ENCODE measurements at places on chromosomes 4 and X.

- DNase-seq = peak; percentile 2
Observed at GRCh38 chrX:111447298-111447697, 35.3 kb upstream of the DCX start.

DNA sequence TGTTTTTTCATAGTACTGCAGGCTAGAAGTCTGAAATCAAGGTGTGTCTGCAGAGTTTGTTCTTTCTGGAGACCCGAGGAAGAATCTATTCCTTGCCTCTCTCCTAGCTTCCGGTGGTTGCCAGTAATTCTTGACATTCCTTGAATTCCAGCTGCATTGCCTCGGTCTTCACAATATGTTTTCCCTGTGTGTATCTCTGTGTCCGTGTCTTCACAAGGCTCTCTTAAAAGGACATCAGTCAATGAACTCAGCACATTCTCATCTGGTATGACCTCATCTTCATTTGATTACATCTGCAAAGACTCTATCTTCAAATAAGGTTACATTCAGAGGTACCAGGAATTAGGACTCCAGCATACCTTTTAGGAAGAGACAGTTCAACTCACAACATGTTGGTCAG lies 163.4 kb downstream of the BANK1 start:
- peak; percentile 16 for DNase-seq

DNA sequence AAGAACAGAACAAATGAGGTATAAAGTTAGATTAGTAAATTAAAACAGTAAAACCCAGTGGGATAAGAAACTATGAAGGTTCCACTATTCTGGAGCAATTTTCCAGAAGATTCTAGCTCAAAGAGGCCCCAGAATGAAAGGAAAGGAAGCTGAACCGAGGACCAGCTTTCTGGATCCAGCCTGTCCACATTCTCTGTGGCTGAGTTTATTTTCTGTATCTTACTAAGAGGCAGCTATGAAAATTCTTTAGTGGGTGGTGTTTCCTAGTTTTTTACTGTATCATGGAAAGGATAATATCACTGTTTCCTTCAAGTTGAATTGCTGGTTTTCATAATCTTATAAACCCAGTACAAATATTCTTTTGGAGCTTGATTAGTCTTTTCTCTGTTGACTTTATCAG lies 11.8 kb downstream of the DAPP1 start:
- DNase-seq = no peak

DNA sequence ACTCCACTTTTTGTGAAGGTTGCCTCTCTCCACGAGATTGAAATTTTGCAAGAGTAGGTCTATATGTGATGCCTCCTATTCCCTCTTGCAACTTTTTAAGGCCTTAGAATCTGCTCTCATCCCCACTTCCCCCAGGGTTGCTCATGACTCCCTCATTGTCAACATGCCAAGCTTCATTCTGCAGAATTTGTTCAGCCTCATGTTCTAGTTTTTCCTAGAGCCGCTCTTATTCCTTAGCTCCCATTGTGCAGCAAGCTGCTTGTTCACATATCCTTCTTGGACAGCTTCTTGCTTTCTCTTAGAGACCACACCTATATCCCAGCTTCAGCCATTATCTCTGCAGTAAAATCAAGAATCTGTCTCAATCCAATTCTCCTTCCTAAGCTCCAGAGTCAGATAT lies 82.4 kb downstream of the CNGA2 start:
- no peak for DNase-seq

DNA sequence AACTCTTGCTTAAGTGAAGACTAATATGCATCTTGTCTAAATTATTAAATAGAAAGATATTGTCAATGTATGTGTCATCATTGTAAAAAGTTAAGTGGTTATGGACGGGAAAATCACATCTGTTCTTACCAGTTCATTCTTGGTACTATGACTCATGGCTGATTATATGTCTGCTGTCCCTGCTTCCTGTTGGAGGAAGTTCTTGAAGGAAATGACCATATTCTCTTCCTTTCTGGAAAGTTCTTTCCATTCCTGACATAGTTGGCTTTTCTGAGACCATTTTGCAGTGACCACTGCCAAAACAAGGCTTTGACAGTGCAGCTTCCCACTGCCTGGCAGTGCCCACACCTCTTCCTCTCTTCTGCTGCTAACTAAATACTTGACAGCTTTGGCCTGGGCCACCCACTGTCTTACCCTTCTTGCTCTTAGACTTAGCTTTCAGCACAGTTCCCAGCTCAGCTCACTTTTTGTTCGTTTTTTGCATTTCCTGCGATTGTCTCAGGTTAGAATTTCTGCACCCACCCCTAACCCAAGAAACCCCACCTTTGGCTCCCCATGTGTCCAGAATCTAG lies 13.2 kb upstream of the CLDN24 start:
- peak; percentile 31 for DNase-seq

DNA sequence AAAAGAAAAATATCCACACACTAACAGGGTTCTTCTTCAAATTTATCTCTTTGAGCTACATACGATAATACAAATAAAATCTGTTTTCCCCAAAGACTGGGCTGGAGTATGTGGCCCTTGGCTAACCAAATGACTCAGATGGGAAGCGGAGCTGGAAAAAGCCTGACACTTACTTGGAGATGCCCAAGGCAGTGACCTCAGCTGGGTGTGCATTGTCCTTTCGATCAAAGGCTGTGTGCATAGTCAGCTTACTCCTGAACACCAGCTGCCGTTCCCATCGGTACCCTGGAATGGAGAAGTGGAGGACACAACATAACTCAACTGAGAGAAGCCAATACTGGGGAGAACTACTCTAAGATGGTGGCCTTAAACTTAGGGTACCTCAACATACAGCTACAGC lies 95.1 kb downstream of the CDS1 start:
- DNase-seq = no peak

GRCh38 chr4:38069271-38069760 lies 109.1 kb downstream of the PTTG2 start:
- DNase-seq = no peak

- DNase-seq = no peak
Observed at GRCh38 chr4:125572601-125573000, 257.8 kb downstream of the FAT4 start.

GRCh38 chr4:89277412-89277811 lies 30.2 kb downstream of the GPRIN3 start:
- DNase-seq = no peak

- DNase-seq = no peak
Observed at GRCh38 chr4:25101836-25102235, 58.4 kb downstream of the SEPSECS start.

GRCh38 chrX:131704136-131704695 lies 160.3 kb downstream of the OR13H1 start:
- no peak for DNase-seq

DNA sequence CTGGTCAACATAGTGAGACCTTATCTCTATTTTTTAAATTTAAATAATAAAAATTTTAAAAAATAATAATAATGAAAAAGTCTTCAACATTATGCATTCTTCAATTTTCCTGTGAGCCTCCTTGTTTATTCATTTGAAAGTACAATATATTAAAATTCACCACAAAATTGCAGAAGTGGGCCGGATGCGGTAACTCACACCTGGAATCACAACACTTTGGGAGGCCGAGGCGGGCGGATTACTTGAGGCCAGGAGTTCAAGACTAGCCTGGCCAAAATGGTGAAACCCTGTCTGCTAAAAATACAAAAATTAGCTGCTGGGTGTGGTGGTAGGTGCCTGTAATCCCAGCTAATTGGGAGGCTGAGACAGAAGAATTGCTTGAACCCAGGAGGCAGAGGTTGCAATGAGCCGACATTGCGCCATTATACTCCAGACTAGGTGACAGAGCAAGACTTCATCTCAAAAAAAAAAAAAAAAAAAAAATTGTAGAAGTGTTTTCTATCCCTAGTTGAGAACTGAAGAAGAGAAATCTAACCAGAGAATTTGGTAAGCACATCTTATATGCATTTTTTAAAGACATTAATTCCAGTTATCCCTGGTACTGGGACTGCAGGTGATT lies 56.9 kb downstream of the RBM47 start:
- DNase-seq = no peak

- DNase-seq = no peak
Observed at GRCh38 chr4:79413886-79414285, 5.9 kb upstream of the GK2 start.

- DNase-seq = no peak
Observed at GRCh38 chr4:184471881-184472613, 2.3 kb downstream of the IRF2 start.

- DNase-seq = peak; percentile 32
Observed at GRCh38 chr4:146095091-146095690, 80.3 kb upstream of the LSM6 start.

GRCh38 chr4:76980261-76980660 lies 30.7 kb downstream of the SEPTIN11 start:
- DNase-seq = no peak

DNA sequence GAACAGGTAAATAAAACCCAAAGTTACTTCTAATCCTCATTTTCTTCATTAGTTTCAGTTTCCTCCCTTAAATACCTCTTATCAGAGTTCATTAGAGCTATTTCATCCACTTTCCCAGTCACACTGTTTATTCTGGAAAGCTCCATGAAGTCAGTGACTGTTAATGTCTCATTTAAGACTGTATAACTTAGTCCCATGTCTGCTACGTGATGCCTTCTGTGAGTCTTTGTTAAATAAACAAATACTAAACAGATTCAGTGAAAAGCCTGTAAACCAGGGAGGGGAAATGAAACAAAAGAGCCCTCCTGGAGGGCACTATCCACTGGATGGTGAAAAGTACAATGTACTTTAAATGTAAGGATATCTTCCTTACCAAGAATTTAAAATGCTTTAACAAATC lies 24.7 kb downstream of the ACE2 start:
- no peak for DNase-seq

All from HepG2 (cell line).